Activated CD8-positive, alpha-beta T cell treated with anti-CD3 and anti-CD28 coated beads for 36 hours (primary cell): ENCODE measurements at places on chromosomes 13 and 19.

- no peaks in the 10 kb centered on the region for H3K4me1 ChIP-seq
- no peak overlapping the region for H3K27ac ChIP-seq
- H3K4me3 ChIP-seq: no peak overlapping the region
Measured at GRCh38 chr13:47306991-47307390, 410.1 kb upstream of the HTR2A start.

DNA sequence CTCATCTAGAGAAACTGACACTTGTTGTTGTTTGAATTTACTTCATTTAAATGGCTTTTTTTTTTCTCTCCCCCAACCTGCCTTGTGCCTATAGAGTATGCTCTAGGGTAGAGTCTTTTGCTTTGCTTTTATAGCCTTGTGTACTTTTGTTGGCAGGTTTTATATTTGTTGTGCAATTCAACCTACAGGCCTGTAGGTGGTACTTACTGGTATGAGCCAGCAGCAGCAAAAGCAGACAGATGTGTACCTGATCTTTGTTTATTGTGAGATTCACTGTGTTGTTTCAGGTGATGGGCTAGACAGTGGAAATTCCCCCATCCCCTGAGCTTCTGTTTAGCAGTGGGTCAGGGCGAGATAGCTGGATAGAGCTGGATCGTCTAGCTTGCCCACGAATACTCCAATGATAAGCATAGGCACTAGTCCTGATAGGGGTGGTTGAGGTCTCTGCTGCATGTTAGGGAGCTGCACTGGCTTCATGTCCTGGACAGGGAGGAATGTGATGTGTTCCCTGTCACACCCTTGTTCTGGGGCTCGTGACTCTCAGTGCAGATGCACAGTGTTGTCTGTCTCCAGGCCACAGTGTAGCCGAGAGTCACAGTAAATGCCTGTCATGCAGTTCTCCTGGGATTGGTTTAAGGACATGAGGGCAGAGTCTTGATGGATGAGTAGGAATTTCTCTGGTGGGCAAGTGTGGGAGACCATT, 21.3 kb downstream of the DNAJC3 start:
- H3K4me1 ChIP-seq: peaks cover 49% of the 10 kb centered on the region
- H3K27me3 ChIP-seq: no peaks in the 10 kb centered on the region
- no peak overlapping the region for H3K4me3 ChIP-seq
- H3K36me3 ChIP-seq: peaks cover 14% of the 10 kb centered on the region
- no peak overlapping the region for H3K27ac ChIP-seq
- DNase-seq: no peak

DNA sequence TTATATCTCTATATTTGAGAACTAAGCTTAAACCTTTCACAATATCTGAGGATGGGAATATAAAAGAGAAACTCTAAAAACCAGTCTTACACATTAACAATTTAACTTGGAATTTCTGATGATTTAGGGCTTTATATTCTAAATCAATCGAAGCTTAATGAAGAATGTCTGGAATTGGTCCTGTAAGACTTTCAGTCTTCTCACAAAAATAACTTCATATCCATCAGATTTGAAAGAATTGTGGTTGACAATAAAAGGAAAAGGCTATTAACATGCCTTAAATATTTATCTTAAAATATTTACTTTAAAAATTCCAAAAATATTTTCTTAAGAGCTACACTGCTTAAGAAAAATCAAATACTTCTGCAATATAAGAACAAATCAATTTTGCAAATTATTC, 27.3 kb downstream of the MYCBP2 start:
- no peak for DNase-seq
- H3K27me3 ChIP-seq: no peaks in the 10 kb centered on the region
- H3K4me1 ChIP-seq: peaks cover 67% of the 10 kb centered on the region
- no peak overlapping the region for H3K27ac ChIP-seq

- peak overlapping the region; percentile 48 for H3K27ac ChIP-seq
- DNase-seq: peak; percentile 35
- H3K36me3 ChIP-seq: peaks cover 6% of the 10 kb centered on the region
- no peak overlapping the region for H3K4me3 ChIP-seq
- no peaks in the 10 kb centered on the region for H3K27me3 ChIP-seq
- H3K4me1 ChIP-seq: peaks cover 30% of the 10 kb centered on the region
Measured at GRCh38 chr13:113162783-113163685, 4.6 kb downstream of the PROZ start.

- no peaks in the 10 kb centered on the region for H3K36me3 ChIP-seq
- no peak overlapping the region for H3K27ac ChIP-seq
- no peak for DNase-seq
- no peak overlapping the region for H3K4me3 ChIP-seq
- H3K4me1 ChIP-seq: peaks cover 4% of the 10 kb centered on the region
- H3K27me3 ChIP-seq: peaks cover 19% of the 10 kb centered on the region
Measured at GRCh38 chr13:42747399-42747873, 33.9 kb upstream of the FAM216B start.
